ENCODE measurements at places on chromosomes 1 and 21. TPM values are rescaled to one million over a fixed set of nuclear protein-coding genes. Genes with fewer than 3 reads are reported as not detected.
A peak's percentile ranks its signal among the peaks of the same experiment; 100 is the strongest.

Gene GBP7
- total RNA-seq: not detected

Gene ANGPTL7
- not detected for total RNA-seq

Gene NHLH1
- total RNA-seq: 0.42 TPM

Gene IFI44
- 43.1 TPM for total RNA-seq

Gene ASAP3
- total RNA-seq: 0.37 TPM

Gene PIGR
- 0.07 TPM for total RNA-seq

Gene CAPN9
- not detected for total RNA-seq

Gene RXRG
- not detected for total RNA-seq

Gene CYP4A22
- total RNA-seq: not detected

Gene NIBAN1
- 18.6 TPM for total RNA-seq

Gene IFI44L
- total RNA-seq: 52.1 TPM

GRCh38 chr1:239952348-239953308 is 139.1 kb upstream of the FMN2 start:
- peak; percentile 23 for DNase-seq

- no peak for DNase-seq
These were observed 210.7 kb upstream of the EDN2 start for GRCh38 chr1:41695118-41695745.

DNA sequence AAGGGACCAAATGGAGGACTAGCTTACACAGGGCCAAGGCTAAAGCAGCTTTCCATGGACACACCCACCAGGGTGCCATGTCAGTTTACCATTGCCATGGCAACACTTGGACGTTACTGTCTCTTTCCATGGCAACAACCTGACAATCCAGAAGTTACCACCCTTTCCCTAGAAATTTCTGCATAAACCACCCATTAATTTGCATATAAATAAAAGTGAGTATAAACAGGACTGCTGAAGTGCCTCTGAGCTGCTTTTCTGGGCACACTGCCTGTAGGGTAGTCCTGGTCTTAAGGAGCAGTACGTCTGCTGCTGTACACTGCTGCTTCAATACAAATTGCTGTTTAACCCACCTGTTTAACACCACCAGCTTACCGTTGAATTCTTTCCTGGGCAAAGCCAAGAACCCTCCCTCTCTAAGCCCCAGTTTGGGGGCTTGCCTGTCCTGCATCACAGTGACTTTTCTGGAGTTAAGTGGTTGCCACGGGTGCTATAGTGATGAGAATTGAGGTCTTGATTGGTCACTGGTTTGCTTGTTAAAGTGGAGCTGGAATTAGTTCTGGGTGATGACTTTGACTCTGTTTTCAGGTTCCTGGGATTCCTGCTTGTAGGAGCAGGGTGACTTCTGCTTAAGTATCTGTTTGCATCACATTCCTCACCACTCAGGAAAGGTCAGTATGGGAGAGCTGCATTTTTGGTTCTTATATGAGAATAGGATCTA is 83.2 kb downstream of the CLDN17 start:
- no peak for DNase-seq

DNA sequence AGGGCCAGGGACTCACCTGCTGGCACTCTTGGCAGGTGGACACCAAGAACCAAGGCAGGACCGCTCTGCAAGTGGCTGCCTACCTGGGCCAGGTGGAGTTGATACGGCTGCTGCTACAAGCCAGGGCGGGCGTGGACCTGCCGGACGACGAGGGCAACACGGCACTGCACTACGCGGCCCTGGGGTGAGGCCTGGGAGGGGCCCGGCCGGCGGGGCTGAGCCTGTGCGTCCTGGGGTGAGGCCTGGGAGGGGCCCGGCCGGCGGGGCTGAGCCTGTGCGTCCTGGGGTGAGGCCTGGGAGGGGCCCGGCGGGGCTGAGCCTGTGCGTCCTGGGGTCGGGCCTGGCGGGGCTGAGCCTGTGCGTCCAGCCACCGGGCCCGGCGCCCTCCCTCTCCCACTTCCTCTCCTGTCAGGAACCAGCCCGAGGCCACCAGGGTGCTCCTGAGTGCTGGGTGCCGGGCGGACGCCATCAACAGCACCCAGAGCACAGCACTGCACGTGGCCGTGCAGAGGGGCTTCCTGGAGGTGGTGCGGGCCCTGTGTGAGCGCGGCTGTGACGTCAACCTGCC is 4.6 kb upstream of the MMP23B start:
- DNase-seq: no peak

DNA sequence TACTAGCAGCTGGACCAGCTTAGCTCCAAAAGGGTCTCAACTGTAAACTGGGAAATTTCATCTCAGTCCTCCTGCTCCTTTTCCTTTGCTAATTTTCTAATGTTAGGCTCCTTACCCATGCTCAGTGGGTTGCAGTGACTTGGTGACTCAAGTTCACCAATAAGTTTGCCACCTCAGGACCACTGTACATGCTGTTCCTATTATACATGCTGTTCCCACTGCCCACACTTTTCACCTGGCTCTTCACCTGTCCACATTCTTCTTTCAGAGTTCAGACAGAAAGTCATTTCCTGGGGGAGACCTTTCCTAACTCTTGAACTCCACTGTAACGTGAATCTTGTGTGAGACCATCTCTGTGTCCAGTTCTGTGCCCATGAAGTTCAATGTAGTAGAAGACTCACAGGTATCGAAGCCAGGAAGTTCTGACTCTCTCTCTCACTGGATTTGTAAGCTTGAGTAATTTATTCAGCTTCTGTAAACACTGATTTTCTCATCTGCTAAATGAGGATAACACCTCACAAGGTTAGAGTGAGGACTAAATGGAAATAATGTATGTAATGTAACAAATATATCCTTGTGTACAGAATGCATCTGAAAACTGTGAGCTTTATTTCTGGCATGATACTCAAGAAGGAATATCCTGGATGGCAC is 17.9 kb downstream of the CD2 start:
- no peak for DNase-seq

DNA sequence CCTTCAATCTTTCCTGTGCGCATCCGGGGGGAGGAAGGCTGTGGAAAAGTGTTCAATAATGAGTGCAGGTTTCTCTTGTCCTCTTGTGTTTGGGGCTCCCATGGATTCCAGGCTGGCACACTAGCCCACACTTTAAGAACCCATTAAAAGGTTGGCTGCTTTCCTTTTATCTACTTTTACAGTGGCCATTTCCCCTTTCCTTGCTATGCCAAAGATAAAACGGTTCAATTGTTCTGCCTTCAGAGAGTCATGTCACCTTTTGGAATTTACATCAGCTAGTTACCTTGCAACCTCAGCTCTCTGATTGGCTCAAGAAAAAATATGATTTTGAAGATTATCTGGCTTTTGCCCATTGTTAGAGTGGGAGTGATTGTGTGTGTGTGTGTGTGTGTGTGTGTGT is 182.3 kb downstream of the SDCCAG8 start:
- DNase-seq: no peak

- DNase-seq: no peak
These were observed 751 bp downstream of the MRPS15 start for GRCh38 chr1:36463463-36463802.

- DNase-seq: no peak
These were observed 110.5 kb upstream of the SERBP1 start for GRCh38 chr1:67540733-67541125.

GRCh38 chr1:74083128-74083527 is 114.8 kb downstream of the LRRIQ3 start:
- DNase-seq: no peak

DNA sequence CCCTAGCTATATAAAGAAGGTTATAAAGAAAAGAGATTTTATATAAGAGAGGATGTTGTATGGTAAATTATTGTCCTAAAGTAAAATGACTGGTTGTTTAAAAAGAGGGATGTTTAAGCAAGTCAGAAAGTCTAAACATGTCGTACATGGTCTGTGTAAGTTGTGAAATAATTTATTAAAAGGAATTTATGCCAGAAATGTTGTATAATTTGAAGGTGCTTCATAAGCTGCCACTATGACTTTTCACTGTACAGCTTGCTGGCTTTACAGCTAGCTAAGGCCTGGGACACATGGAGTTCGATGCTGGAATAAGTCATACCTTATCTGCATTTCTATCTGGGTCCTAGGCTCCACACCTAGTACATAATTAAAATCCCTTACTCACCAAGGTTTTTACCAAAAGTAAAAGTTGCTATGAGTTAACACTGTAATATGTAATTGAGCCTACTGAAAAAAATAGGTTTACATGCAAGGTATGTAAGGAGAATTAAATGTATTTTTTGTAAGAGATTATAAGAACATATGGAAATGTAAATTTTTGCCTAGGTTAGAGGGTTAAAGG is 59.0 kb upstream of the EDEM3 start:
- no peak for DNase-seq

DNA sequence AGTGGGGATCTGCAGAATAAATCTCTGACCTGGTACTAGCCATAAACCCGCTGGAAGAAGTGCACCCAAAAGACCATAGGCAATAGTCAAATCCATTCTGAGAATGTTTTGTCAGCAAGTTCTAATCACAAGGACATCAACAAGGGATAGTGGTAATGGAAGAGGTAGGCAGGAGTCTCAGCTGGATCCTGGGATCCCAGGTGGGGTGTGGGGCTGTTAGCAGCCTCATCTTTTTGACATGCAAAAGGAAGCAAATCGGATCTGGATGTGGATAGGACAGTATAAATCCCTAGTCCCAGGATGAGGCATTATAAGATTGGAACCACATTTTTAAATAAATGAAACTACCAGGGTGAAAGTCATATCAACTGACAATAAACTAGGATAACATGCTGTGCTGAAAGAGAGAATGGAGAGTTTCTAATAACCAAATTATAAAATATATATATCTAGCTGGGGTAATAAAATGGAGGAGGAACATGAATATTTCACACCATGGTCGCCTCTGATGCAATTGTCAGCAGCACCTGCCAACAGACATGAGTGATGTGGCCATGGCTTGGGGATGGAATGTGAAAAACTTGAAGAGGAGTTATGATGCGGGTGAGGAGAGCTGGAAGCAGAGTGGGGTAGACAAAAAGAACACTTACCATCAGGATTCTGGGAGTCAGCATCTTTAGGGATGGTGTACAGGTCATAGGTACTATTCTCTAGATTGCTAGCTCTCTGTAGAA is 23.7 kb upstream of the PEX19 start:
- DNase-seq: no peak

GRCh38 chr1:202811296-202812175 is 782 bp downstream of the PCAT6 start:
- peak; percentile 69 for DNase-seq

DNA sequence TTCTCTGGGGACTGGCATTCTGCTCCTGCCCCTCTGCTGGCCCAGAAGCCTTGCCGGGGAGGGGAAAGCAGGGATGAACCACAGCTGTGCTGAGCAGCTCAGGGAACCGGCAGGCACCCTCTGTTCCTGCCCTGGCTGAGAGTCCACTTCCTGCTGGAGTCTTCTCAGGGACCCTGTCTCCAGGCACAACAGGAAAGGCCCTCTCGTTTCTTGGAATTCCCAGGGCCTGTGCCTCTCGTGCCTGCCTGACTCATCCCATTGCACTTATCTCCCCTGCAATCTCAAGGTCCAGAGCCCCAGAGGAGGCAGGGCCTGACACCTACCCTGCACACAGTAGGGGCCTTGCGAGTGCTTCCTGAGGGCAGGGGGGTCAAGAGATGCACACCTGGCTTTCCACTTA is 1.1 kb upstream of the EDN2 start:
- DNase-seq: no peak

- DNase-seq: no peak
These were observed 1.0 kb upstream of the HAO2 start for GRCh38 chr1:119367432-119368124.

DNA sequence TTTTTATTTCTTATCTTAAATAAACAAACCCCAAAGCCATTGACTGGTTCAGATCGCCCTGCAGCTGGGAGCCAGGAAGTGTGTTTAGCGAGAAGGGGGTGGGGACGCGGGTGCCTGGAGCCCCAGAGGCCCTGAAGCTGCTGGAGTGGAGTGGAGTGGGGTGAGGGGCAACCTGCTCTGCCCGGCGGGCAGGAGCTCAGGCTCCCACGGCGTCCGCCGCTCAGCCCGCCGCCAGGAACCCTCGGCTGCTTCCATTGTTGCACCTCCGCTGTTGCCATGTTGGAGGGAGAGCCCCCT is 673 bp downstream of the PIK3C2B start:
- DNase-seq: peak; percentile 72

DNA sequence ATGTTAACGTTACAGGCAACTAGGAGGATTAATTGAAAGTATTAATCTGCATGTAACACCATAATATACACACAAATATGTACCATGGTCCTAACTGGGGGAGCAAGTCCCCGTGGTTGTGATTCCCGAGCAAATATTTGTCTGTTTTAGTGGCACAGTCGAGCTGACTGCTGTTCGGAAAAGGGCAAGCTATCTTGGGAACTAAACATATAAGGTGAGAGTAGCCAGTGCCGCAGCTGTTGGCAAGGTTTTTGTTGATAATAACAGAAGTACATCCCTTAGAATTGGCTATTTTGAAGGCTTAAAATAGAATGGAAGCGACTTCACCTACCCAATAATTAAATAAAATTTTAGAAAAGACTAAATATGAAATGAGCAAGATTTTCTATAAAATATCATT is 45.5 kb downstream of the UCHL5 start:
- no peak for DNase-seq

DNA sequence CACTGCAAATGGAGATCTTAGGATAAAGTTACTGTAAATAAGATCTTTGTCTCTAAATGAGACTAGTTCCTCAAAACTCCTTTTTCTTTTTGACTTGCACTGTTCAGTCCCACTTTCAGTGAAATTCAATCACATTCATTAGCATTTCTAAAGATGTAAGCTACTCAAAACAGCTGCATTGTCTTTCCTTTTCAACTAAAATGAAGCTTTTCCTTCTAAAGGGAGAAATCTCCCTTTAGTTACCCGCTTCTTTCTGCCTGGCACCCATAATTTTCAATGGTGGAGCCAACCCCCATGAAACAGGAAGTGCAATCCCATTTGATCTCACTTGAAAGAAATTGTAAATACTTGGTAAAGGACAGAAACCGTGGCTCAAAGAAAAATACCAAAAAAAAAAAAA is 387.4 kb upstream of the PKN2 start:
- no peak for DNase-seq

- no peak for DNase-seq
These were observed 518.5 kb upstream of the ZRANB2 start for GRCh38 chr1:71599306-71599705.

DNA sequence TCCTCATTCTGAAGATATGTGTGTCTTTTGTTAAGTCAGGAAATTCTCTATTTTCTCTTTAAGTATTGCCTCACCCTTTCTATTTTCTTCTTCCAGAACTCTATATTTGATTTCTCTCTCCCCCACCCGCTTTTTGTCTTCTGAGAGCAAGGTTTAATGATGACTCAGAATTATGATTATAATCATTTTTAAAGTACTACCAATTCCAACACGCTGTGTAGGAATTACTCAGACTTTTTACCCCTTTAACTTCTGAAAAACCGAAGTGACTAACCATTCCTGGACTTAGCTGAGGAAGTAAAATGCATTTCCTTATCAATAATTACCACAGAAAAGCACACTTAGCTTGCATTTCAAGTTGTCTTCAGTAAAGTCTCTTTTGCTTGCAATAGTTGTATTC is 20.8 kb upstream of the SCYL3 start:
- no peak for DNase-seq

GRCh38 chr1:145991735-145992412 is 4.5 kb downstream of the TXNIP start:
- DNase-seq: peak; percentile 7

GRCh38 chr1:201318504-201319340 is 35.4 kb downstream of the PKP1 start:
- DNase-seq: no peak

- DNase-seq: peak; percentile 94
These were observed 5.2 kb downstream of the TNFRSF18 start for GRCh38 chr1:1200876-1201810.

- peak; percentile 76 for DNase-seq
These were observed 19.8 kb upstream of the PTP4A2 start for GRCh38 chr1:31957701-31958674.
